ENCODE measurements at places on chromosomes 2 and 18. TPM values are rescaled to one million over a fixed set of nuclear protein-coding genes. Genes with fewer than 3 reads are reported as not detected.

MOCOS gene
- polyA plus RNA-seq = 1.1 TPM

GALR1 gene
- 0.06 TPM for polyA plus RNA-seq

ABHD3 gene
- polyA plus RNA-seq = 23.4 TPM

FSHR gene
- polyA plus RNA-seq = not detected

DNA sequence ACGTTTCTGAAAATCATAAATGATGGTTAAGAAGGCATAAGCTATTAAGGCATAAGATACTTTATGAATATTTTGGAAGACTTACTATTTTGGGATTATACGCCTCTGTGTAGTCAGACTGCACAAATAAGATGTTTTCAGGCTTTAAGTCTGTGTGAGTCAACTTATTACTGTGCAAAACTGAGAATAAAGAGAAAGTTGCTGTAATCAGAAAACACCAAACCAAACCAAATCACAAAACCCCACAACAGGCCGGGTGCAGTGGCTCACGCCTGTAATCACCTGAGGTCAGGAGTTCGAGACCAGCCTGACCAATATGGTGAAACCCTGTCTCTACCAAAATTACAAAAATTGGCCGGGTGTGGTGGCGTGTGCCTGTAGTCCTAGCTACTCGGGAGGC is 7.7 kb downstream of the CLK1 start:
- no peak for DNase-seq

DNA sequence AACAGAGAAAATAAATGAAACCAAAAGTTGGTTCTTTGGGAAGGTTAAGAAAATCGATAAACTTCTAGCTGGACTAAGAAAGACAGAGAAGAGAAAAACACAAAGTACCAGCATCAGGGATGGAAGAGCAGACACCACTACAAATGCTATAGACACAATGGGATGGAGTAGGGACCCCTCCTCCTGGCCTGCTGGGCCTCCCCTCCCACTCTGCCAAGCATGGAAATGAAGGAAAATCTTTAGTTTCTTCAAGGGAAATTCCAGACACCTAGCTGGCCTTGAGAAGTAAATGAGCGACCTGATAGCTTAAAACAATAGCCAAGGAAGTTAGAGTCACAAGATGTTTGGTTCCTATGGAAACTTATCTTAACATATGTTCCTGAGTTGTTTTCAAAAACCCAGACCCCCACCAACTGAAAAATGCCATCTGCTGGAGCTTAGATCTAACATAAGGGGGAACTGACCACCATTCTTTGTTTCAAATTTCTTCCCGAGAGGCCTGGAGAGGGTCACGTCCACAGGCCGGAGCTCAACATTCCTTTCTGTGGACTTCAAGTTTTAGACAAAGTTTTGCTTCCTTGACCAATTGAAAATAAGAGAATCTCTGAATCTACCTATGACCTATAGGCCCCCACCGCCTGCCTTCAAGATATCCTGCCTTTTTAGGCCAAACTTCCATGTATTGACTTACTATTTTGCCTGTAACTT is 101.9 kb downstream of the BIN1 start:
- DNase-seq = no peak

GRCh38 chr2:20669562-20670314 is 2.8 kb downstream of the GDF7 start:
- no peak for DNase-seq

GRCh38 chr2:8581601-8582041 is 100.2 kb upstream of the ID2 start:
- no peak for DNase-seq

DNA sequence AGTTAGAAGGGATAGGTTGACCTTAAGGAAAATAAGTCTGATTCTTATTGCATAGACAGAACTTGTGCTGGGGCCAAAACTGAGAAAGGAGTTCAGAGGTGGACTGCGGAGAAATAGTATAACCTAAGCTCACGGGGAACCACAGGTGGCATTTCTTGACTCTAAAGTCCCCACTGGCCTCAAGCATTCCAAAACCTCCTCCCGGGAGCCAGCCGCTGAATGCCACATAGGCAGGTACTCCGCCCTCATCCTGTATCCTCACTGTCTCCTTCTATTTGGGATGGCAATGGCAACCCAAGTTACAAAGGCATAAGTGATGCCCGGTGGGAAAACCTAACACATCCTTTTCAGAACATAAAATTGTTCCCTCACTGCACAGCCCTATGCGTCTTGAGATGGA is 173.0 kb downstream of the SP3 start:
- DNase-seq = no peak

DNA sequence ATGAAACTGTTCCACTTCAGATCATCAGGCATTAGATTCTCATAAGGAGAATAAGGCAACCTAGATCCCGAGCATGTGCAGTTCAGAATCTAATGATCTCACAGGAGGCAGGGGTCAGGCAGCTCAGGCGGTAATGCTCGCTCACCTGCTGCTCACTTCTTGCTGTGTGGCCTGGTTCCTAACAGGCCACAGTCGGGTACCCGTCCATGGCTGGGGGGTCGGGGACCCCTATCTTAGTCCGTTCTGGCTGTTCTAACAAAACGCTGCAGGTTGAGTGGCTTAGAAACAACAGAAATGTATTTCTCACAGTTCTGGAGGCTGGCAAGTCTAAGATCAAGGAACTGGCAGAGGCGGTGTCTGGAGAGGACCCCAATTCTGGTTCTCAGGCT is 79.2 kb downstream of the ASB1 start:
- DNase-seq = no peak

DNA sequence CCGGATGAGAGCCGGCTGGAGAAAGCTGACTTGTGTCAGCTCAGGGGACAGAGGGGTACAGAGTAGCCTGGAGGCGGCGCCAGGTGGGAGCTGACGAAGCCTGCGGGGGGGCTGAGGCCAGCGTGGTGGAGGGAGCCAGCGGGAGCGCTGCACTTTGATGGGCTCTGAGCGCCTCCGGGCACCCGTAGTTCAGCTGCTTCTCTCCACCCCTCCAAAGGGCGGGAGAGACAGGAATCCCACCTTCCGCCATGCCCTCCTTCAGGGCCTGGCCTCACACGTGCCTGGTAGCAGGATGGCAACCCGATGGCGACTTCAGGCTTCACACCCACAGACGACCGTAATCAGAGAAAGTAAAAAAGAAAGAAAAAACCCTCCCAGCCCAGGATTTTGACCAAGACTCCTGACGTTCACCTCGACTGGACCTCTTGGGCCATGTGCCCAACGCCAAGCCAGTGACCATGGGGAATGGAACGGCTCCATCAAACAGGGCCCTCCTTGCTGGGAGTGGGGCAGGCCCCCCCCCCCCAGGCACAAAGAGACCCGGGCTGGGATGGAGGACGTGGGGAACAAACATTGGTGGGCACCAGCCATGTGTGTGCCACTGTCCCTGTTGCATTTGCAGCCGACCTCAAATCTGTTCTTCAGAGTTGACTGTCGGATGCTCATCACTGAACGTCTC is 60.7 kb upstream of the ASAP2 start:
- no peak for DNase-seq

DNA sequence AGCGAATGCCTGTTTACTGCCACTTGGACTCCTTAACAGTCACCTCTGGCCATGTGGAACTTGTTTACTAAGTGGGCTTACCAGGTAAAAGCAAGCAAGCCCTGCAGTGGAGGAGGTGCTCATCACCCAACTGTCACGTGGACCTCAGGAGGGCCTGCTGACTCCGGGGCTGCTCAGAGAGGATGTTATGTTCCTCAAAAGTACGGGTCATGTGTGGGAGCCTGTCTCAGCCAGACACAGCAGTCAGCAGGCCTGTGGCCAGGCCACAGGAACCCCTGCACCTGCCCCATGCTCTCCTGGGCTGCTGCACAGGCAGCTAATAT is 36.2 kb downstream of the AMER3 start:
- no peak for DNase-seq

GRCh38 chr18:57705832-57706595 is 84.4 kb upstream of the NARS1 start:
- no peak for DNase-seq

- DNase-seq = no peak
Observed at GRCh38 chr2:1360557-1361250, 52.6 kb upstream of the TPO start.

DNA sequence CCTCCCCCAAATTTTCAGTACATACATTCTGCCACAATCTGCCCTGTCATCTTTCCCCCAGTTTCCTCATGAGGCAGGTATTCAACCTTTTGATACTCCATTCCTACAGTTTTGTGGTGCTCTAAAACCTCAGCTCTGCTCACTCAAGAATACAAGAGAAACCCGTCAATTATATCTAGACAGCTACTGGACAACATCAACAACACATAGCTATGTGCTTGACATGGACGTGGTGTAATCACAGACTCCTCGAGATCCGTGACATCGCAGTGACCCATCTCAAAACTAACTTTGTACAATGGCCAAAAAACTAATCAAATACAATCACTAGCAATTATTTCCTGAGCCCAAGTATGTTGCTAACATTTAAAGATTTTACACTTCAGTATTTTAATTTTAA is 23.6 kb downstream of the WDSUB1 start:
- DNase-seq = no peak

DNA sequence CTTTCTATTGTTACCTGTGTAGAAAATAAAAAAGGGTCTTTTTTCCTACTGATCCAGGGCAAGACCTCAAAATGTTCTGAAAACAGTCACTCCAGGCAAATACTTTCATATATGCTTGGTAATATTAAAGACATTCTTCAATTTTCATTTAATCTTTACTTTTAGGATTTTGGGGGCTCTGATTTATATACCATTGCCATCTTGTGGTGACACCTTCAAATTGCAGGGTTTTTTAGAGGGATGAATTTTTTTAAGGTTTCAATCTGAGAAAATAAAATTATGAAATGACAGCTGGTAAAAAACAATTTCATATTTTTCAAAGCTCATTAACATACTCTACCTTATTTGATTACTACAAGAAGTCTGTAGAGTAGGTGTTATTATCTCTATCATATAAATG is 26.8 kb downstream of the MAPK4 start:
- DNase-seq = no peak

DNA sequence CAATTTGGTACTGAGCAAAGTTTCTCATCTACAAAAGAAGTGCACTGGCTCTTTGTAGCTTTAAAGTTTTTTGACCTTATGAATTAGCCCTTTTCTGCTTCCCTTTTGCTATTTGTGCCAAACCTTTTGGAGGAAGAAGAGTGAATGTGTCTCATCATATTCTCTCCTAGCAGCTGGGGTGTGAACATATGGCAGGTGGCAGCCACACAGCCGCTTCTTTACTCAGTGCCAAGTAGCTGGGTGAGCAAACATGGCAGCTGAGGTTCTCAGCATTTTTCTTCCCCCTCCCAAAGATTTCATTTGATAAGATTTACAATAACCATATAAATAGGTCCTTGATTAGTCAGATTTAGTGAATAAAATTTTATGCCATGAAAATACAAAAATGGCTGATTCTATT is 46.7 kb upstream of the STK17B start:
- DNase-seq = no peak

GRCh38 chr2:239297142-239298004 is 103.4 kb downstream of the HDAC4 start:
- no peak for DNase-seq

DNA sequence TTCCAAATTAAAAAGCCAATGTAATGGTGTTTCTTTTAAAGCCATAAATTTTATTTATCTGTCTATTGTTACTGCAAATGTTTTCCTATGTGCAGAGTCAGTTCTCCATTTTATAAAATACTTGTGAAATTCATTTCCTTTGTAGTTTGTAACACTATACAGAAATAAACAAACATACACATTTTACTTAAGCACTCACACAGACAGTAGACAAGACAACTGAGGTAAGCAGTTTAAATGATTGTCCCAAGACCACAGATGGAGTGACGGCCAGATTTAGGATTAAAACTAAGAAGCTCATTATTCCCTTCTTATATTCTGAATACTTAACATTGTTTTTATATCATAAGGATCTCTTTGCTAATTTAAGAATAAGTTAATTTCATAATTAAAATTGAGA is 100.9 kb downstream of the BAZ2B start:
- no peak for DNase-seq

- no peak for DNase-seq
Observed at GRCh38 chr2:5788447-5788846, 96.3 kb downstream of the SOX11 start.

DNA sequence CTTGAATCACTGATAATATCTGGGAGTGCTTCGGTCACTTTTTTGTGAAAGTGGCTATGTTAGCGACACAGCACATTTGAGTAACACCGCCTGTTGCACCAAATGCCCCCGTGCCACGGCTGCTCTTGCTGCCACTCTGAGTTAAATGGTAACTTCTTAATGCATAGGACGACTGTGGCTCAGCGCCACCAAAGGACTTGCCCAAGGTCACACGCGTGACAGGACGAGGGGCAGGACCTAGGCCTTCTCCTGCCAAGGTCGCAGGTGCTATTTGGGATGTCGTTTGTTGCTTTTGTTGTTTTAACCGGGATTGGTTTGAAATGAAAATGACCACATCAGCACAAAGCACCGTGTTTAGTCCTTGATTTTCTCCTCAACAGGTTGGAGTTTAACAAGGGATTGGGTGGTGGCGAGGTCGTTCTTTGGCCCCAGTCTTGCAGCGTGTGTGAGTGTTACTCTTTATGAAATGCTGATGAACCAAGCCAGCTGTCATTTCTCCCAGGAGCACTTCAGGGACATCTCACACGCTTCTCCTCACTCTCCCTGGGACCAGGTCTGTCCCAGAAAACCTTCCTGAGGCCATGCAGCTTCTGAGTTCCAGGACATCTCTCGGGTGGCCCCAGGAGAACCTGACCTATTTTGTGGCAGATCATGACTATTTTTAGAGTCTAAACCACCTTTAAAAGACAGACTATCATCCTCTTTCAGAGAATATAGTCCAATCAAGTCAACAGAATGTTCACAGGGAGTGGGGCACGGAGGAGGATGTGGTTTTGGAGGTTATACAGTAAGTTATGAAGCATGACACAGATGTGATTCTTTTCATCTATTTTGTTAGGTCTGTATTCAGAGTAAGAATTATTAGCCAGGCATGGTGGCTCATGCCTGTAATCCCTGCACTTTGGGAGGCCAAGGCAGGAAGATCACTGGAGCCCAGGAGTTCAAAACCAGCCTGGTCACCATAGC is 49.9 kb downstream of the MTCL1 start:
- DNase-seq = no peak

DNA sequence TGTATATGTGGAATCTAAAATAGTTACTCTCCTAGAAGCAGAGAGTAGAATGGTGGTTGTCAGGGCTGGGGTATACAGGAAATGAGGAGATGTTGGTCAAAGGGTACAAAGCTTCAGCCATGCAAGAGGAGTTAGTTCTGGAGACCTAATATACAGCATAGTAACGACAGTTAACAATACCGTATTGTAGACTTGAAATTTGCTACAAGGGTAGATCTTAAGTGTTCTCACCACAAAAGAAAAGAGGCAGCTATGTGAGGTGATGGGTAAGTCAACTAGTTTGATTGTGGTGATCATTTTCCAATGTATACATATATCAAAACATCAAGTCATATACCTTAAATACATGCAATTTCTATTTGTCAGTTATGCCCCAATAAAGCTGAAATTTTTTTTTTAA is 98.2 kb upstream of the CYP1B1 start:
- DNase-seq = no peak

DNA sequence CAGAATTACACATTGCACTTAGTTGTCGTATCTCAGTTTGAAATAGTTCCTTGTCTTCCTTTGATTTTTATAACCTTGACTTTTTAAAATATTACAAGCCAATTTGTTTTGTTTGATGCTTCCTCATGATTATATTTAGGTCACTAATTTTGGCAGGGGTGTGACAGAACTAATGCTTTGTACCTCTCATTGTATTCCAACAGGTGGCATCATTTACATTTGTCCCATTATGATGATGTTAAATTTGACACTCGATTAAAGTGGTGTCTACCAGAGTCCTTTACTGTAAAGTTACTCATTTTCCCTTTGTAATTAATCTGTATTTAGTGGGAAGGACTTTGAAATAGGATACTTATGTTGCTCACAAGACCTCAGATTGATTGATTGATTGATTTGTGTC is 21.5 kb upstream of the MFSD2B start:
- no peak for DNase-seq

- no peak for DNase-seq
Observed at GRCh38 chr2:109145286-109145685, 16.3 kb downstream of the SH3RF3 start.
